ENCODE measurements at places on chromosomes 2 and 18. TPM values are rescaled to one million over a fixed set of nuclear protein-coding genes. Genes with fewer than 3 reads are reported as not detected.
A peak's percentile ranks its signal among the peaks of the same experiment; 100 is the strongest.

The PTPRM gene
- 60.2 TPM for total RNA-seq

- no peak for DNase-seq
Observed at GRCh38 chr2:113361051-113361450, 76.4 kb upstream of the ZNG1B start.

The CD302 gene
- 56.5 TPM for total RNA-seq

DNA sequence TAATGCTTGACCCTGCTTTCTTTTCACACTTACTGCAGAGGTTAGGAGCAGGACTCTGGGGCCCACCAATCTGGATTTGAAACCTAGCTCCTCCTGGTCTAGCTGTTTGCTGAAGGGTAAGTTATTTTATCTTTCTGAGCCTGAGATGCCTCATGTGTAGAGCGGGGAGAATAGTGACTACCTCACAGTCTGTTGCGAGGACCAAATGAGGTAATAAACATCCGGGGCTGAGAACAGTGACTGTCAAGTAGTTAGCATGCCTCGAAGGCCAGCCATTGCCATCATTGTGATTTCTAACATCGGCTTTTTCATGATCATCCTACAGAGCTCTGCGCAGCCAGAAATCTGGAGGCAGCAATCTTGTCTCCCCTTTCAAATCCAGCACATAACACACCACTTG lies 32.9 kb downstream of the PTPRM start:
- DNase-seq, result no peak

- no peak for DNase-seq
Observed at GRCh38 chr2:152336119-152336853, 1.3 kb downstream of the FMNL2 start.

- DNase-seq, result no peak
Observed at GRCh38 chr2:218391202-218391601, 8.5 kb upstream of the CTDSP1 start.

DNA sequence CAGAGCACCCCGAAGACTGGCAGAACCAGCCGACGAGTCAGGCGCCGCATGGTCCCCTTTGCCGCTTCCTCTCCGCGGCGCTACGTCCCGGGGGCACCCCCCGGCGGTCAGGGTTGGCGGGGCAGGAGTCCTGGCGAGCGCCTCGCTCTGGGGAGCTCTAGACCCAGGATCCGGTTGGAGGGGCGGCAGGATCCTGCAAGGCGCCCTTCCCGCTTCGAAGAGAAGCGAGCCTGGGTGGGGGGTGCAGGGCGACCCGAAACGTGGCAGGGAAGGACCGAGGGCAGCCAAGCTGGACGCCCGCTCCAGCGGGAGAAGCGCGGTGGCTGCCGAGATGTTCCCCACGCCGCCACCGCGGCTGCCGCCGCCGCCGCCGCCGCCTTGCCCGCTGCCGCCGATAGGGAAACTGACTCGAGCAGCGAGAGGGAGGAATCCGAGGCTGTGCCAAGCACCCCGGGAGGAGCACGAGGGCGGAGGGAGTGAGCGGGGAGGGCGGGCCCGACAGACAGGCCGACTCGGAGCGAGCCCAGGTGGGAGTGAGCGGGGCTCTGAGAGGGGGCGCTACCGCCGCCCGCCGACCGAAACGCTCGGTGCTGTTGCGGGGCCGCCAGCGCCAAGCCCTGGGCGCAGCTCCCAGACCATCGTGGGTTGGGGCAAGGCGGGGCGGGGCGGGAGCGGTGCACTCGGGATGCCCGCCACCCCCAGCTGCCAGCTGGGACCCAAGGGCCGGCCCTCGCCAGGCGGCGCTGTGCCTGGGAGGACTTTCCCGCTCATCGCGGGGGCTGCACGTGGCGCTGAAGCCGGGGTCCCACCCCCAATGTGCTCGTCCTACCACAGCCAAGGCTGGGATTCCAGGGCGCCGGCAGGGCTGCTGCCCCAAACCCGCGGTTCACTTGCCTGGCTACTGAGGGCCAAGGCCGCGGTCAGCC lies at the start of gene GALNT14:
GALNT14 (minus strand) TSS at position 404 of the 926 bp plus-strand sequence; CDS start at position 50, 354 bp downstream.
- DNase-seq, result peak; percentile 72

- DNase-seq, result no peak
Observed at GRCh38 chr18:61643884-61644647, 248.7 kb downstream of the RNF152 start.

DNA sequence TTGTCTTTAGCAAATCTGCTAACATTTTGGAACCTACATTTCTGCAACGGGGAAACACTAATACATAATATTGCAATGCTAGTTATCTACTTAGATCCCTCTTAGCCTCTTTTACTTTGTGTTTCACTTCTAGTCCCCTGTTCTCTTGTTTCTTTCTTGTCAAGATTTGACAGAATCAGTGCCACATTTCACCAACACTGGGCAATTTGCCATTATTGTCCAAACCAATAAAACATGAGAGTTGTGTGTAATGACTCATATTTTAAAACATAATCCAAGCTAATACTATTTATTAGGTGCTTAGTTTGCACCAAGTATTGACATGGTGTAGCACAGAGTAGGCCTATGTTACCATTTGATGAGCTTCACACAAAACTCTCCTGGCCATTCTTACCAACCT lies 33.7 kb upstream of the ACVR1C start:
- DNase-seq, result no peak

- no peak for DNase-seq
Observed at GRCh38 chr2:106664669-106665068, 177.5 kb downstream of the CD8B2 start.

The IL36RN gene
- total RNA-seq, result 0.25 TPM

- DNase-seq, result no peak
Observed at GRCh38 chr2:3108710-3109702, 268.6 kb downstream of the EIPR1 start.

The BABAM2 gene
- 41.0 TPM for total RNA-seq

DNA sequence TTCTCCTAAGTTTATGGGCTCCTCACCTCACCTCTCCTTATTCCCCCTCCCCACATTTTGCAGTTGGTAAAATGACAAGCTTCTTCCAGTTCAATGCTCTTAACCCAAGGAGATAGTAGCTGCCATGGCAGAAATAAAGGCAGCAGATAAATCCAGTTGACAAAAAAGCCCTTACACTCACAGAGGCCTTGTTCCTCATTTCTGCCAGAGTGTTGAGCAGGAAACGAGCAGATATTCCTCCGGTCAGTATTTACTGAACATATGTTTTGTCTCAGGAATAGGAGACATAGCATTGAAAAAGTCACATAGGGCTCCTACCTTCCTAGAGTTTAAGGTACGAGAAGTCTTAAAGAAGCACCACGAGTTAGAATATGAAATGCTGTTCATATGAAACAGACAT lies 493.7 kb upstream of the TNP1 start:
- no peak for DNase-seq

- no peak for DNase-seq
Observed at GRCh38 chr2:182915369-182916326, 49.2 kb upstream of the FRZB start.

The VSNL1 gene
- total RNA-seq, result 19.2 TPM

Data from vagina (tissue), 2 donors.